ENCODE measurements at places on chromosomes 16 and 17. TPM values are rescaled to one million over a fixed set of nuclear protein-coding genes. Genes with fewer than 3 reads are reported as not detected.

DNA sequence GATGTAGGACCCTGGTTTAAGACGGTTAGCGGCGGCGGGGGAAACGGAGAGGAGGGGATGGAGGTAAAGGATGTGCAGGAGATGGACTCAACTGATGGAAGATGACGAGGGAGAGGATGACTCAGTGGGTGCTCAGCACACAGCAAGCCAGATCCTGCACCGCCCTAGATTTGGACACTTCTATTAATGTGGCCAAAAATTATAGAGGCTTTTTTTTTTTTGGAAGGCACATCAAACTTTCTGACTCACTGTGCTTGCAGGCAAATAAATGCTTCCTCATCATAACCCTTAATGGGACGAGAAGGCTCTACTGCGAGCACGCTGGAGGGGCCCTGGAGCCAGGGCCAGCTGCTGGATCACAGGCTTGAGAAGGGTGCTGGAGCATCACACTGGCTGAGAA, 36.0 kb downstream of the RTN4RL1 start:
- no peak for DNase-seq

DNA sequence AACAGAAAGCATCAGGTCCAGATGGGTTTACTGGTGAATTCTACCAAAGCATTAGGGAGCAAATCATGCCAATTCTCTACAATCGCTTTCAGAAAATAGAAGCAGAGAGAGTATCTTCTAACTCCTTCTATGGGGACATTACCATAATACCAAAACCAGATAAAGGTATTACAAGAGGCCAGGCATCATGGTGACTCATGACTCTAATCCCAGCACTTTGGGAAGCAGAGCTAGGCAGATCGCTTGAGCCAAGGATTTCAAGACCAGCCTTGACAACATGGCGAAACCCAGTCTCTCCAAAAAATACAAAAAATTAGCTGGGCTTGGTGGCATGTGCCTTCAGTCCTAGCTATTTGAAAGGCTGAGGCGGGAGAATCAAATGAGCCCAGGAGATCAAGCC, 23.0 kb downstream of the HBQ1 start:
- no peak for DNase-seq

DNA sequence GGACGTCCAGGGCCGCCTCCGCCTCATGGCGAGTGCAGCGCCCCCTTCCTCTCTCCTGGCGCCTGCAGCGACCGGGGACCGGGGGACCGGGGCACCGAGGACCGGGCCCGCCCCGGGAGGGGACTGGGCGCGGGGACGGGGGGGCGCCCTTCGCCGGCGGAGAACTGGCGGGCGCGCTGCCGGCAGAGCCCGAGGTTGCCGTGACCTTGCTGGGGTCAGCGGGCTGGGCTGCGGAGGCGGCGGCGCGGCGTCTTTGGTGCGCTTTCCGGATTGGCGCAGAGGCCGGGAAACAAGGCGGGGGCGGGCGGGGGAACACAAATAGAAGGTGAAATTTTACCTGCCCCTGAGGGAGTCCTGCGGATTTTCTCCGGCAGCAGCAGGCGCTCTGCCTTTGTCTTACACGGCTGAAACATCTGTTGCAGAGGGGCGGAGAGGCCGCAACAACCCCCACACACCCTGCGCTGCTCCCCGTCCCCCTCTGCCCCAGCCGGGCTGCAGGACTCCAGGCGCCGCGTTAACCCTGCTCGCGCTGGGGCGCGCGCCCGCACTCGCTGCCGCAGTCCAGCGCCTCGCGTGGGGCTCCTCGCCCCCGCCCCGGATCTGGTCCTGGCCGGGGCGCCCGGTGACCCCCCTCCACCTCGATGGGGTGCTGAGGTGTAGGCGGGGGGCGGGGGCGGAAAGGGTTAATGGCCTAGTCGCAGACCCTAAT, 53.5 kb downstream of the SREBF1 start:
- peak; percentile 53 for DNase-seq

- DNase-seq, result no peak
Observed at GRCh38 chr17:41680426-41681040, 8.2 kb upstream of the EIF1 start.

DNA sequence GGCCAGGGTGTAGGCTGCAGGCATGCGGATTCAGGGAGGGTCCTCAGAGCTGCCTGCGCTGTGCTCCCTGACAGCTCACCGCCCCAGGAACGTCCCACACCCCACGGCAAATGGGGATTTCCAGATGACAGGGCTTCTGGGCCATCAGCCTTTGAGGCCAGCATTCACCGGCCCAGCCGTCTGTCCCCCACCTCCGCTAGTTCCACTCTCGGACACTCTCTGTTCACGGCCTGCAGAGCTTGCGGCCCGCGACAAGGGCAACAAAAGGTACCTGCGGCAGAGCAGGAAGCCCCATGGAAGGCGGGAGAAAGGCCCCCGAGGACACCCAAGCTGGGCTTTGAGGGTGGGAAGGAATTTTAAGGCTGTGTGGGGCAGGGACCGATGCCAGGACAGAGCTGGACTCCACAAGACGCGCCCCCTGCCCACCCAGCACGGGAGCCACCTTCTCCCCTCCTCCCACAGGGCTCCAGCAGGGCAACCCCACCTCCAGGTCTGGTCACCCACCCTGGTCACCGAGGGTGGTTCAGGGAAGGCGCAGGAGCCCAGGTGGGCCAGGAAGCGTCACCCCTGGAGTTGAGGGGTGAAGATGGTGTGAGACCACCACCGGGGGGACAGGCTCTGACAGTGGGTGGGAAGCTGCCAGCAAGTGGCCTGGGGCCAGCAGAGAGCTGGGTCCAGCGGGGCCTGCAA, 5.6 kb upstream of the CYBA start:
- no peak for DNase-seq

DNA sequence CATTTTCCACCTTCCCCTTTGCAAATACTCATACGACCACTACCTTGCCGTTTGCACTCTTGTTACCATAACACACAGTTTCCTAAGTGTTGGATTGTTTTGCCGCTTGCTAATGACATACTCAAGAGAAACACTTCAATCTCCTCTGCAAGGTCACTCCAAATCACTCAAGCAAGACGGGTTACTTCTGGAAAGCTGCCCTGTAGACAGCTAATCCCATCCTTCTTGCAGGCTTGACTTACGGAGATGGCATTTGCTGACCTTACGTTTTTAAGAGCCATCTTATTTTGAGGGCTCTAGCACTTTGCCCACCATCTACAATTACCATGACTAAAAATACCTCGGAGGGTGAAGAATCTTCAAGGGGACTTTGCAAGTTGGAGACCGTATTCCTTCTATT, 46.2 kb downstream of the MYH3 start:
- DNase-seq, result no peak

DNA sequence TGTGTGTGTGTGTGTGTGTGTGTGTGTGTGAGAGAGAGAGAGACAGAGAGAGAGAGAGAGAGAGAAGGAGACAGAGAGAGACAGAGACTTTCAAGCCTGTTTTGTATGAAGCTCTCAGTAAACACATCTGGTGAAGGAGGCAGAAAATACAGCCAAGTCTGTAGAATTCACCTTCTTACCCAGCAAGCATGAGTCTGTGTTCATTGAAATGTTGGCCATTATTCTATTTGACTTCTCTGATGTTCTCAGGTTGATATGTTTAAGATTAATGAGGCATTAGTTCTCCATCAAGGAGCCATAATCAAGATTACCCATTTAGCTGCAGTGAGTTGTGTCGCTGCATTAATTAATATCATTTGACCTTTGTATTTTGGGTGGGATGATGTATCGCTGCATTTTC, 895.8 kb upstream of the EEF2KMT start:
- no peak for DNase-seq

The SPN gene
- total RNA-seq, result 41.0 TPM

The C17orf78 gene
- total RNA-seq, result not detected

Data from activated T-cell treated with anti-CD3 and anti-CD28 coated beads, Interleukin-2, amount 50 U/mL, for 4 hours (primary cell).